ENCODE measurements at places on chromosomes 4 and X.
A peak's percentile ranks its signal among the peaks of the same experiment; 100 is the strongest.

GRCh38 chrX:48948589-48948988 lies 8.8 kb downstream of the OTUD5 start:
- no peak for DNase-seq

DNA sequence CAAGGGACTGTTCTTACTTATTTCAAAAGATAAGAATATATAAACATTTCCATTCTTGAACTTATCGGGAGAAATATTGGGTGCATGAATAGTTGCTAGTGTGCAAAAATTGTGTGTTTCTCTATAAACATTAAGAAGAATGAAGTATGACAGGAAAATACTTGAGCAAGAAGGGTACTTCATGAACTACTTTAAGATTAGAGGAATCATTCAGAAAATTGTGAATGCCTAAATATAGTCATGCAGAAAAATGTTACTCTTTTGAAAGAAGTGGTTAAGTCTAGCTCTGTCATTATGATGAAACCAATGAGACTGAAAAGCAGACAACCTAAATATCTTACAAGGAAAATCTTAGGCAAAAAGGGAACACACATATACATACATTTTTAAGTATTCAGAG lies 207.8 kb upstream of the PCDH18 start:
- no peak for DNase-seq

DNA sequence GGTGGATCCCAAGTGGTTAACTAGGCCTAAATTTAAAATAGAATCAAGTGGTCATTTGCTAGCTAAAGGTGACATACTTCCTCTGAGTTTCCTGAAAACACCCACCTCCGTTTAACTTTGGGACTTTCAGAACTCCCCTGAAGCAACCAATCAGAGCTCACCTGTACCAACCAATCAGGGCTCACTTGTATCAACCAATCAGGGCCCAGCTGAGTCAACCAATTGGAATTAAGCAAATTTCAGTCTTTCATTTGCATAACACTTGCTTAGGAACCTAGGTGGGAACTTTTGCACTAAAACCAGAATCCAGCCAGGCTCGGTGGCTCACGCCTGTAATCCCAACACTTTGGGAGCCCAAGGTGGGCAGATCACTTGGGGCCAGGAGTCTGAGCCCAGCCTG lies 15.9 kb downstream of the GPC4 start:
- DNase-seq: no peak

- no peak for DNase-seq
Observed at GRCh38 chr4:166104623-166105022, 231.6 kb downstream of the TLL1 start.

DNA sequence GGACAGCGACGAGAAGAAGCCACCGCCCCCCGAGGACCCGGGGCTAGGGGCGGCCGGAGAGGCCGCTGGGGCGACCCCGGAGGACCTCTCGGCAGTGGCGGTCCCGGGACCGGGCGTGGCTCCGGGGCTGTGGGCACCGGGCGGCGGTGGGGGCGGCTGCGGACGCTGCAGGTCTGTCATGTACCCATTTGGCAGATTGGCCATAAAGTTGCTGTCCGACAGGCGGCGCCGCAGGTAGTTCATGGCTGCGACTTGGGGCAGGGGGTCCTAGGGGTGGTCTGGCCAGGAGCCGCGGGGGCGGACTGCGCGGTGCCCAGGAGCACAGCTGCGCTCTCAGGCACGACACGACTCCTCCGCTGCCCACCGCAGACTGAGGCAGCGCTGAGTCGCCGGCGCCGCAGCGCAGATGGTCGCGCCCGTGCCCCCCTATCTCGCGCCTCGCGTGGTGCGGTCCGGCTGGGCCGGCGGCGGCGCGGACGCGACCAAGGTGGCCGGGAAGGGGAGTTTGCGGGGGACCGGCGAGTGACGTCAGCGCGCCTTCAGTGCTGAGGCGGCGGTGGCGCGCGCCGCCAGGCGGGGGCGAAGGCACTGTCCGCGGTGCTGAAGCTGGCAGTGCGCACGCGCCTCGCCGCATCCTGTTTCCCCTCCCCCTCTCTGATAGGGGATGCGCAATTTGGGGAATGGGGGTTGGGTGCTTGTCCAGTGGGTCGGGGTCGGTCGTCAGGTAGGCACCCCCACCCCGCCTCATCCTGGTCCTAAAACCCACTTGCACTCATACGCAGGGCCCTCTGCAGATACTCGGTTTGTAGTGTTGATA lies at the start of gene SYN1:
Gene SYN1 (minus strand): TSS at position 372 of the 817 bp plus-strand sequence. CDS start 129 bp downstream, at position 243.
- DNase-seq: peak; percentile 6

- no peak for DNase-seq
Observed at GRCh38 chr4:62940229-62940628, 1469.0 kb downstream of the TECRL start.

GRCh38 chr4:70778888-70779422 lies 57.2 kb downstream of the RUFY3 start:
- no peak for DNase-seq

DNA sequence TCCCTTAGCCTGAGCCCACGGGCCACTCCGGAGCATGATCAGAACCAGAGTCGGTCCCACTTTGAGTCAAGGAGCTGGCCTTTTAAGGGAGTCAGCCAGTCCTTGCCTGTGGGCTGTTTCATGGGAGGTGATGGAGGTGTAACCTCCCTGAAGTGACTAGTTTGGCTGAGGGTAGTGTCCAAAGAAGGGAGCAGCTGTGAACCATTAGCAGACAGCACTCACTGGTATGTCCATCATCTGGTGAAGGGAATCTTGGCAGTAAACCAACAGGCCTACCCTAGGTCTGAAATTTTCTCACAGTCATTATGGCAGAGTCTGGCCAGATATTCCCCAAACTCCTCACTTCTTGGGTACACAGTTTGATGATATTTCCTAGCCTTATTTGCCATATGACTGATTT lies 12.3 kb upstream of the REPS2 start:
- DNase-seq: no peak

- no peak for DNase-seq
Observed at GRCh38 chrX:1212532-1212931, at the start of gene CRLF2. Gene CRLF2, minus strand, starts transcription at chrX:1212649. Its CDS starts 15 bp downstream, at chrX:1212634.

DNA sequence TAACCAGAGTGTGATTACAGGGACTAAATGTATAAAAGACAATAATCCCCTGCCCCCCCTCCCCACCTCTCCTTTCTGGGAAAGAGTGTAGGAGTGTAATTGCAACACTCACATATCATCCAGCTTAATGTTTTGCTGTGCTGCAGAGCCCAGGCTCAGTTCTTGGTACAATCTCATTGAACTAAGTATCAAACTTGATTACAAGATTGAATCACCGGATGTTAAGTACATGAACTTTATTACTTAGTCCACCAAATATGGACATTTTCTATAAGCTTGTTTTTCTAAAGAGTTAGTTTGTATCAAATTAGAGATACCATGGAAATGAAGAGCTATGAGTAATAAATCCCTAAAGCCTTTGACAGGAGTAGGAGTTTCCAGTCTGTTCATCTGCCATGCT lies 559.1 kb downstream of the ZNF674 start:
- DNase-seq: no peak

- DNase-seq: no peak
Observed at GRCh38 chr4:152780267-152780778, 569 bp downstream of the ARFIP1 start.

GRCh38 chr4:156971676-156972378 lies at the start of gene PDGFC:
Gene PDGFC, minus strand, starts transcription at chr4:156971799. Its CDS starts 896 bp downstream, at chr4:156970903.
- peak; percentile 35 for DNase-seq

- no peak for DNase-seq
Observed at GRCh38 chr4:119113033-119113655, 22.5 kb upstream of the MYOZ2 start.

DNA sequence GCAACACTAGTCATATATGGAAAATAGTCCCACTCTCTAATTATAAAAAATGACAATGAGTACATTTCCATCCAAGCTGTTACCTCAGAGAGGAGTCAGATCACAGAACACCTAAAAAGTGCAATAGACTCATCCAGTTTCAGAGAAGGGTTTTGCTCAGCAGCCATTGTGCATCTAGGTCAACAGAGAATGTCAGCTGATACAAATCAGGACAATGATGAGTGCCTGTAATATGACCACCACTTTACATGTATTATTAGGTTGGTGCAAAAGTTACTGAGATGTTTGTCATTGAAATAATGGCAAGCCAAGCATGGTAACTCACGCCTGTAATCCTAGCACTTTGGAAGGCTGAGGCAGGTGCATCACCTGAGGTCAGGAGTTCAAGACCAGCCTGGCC lies 164.1 kb upstream of the TTC29 start:
- DNase-seq: no peak

GRCh38 chr4:14151101-14151500 lies 523.6 kb upstream of the BOD1L1 start:
- DNase-seq: no peak

- DNase-seq: no peak
Observed at GRCh38 chrX:150753357-150753756, 60.2 kb downstream of the MTMR1 start.

DNA sequence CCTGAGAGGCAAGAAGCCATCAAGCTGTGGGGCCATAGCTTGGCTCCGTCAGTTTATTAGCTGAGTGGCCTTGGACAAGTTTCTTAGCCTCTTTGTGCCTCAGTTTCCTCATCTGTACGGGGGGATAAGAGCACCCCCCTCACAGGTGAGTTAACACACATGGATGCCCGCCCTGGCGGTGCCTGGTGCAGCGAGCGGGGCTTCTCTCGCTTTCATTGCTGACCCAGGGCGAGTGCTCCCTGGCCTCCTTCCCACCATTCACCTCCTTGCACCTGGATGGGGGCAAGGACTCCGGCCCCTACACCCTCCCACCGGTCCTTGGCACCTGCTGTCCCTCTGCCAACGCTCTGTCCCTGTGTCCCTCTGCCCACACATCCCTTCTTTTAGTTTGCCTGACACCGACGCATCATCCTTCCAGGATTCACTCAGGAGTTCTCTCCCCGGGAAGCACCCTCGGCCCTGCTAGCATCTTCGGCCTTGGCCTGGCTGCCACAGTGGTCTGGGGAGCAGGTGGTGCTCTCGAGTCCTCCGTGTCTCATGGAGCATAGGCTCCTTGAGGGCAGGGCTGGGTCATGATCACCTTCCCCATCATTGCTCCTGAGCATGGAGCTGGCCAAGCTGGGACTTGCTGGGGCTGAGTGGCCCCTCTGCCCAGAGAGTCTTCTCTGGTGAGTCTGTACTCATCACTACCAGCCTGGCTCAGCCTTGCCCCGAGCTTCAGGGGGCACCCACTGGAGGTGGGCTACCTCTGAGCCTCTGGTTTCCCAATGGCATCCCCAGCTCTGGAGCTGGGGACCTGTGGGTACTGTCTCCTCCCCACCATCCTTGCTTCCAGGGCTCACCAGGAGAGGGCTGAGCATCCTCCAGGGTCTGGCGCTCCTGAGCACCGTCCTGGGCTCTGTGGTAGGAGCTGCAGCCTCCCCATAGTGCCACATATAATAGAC lies 53.8 kb upstream of the SORCS2 start:
- no peak for DNase-seq

DNA sequence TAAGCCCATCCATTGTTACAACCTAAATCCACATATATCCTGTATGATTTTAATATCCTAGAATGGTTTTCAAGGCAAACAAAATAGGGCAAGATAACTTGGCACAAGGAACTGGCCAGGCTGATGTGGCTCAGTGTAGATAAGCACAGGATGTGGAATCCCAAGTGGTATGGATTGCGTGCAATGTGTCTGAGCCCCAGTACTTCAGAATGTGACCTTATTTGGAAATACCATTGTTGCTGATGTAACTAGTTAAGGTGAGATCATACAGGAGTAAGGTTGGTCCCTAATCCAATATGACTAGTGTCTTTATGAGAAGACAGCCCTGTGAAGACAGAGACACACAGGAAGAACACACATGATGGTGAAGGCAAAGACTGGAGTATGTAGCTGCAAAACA lies 72.4 kb downstream of the IL21 start:
- DNase-seq: no peak

- DNase-seq: no peak
Observed at GRCh38 chrX:153416781-153417450, 5.6 kb downstream of the ZFP92 start.

DNA sequence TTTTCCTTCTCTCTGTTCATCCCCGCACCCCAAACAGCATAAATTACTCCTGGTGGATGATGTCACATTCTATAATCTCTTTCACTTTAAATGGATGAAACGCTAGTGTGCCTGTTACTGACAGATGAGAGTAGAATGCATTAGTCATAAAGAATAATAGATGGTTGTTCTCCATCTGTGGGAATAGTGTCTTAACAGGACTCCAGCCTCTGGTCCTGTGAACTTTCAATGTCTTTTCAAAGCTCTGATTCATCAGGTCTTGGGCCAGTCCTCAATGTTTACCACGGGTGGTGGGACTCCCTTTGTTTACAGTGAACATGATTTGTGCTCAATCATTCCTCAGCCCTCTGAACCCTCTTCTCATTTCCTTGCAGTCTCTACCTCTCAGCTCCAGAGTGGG lies 182.6 kb downstream of the GABRB1 start:
- DNase-seq: no peak

- no peak for DNase-seq
Observed at GRCh38 chr4:159191989-159192388, 89.1 kb downstream of the RAPGEF2 start.

DNA sequence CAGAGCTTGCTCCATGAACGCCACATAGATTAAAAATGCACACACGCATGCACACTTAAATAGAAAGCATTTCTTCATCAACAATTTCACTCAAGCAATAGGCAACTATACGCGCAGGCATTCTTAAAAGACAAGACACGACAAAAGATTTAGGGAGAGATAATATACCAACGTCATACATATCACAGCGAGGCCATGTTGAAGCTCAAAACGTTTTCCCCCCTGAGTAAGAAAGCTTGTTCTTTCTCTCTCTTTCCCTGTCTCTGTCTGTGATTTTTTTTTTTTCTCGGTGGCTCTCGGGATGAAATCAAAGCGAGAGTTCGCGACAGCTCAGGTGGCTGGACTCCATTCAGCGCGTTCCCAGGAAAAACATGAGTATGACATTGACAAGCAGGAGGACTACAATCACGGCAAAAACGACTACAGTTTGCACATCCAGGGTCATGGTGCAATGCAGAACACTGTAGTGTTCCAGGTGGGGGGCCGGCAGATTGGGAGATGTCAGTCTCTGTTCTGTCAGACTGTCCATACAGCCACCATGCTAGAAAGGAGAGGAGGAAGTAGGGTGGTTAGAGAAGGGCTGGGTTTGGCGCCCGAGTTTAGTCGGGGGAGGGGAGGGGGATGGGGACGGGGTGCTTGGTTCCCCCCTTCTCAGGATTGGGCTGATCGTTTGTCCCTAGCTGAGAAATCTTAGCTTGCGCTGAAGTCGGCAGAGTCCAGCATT lies 30.7 kb downstream of the ARHGEF9 start:
- DNase-seq: no peak

- DNase-seq: no peak
Observed at GRCh38 chrX:104749951-104750610, 184.1 kb downstream of the IL1RAPL2 start.

- no peak for DNase-seq
Observed at GRCh38 chrX:126509923-126510322, 42.7 kb downstream of the DCAF12L1 start.

Data from cortex of kidney (tissue), 1 donor.